ENCODE measurements at places on chromosomes 2 and 18.

GRCh38 chr2:68905116-68905515 lies 33.9 kb upstream of the BMP10 start:
- DNase-seq = no peak

- no peak for DNase-seq
Observed at GRCh38 chr2:121491518-121491917, 39.2 kb upstream of the RNU4ATAC start.

DNA sequence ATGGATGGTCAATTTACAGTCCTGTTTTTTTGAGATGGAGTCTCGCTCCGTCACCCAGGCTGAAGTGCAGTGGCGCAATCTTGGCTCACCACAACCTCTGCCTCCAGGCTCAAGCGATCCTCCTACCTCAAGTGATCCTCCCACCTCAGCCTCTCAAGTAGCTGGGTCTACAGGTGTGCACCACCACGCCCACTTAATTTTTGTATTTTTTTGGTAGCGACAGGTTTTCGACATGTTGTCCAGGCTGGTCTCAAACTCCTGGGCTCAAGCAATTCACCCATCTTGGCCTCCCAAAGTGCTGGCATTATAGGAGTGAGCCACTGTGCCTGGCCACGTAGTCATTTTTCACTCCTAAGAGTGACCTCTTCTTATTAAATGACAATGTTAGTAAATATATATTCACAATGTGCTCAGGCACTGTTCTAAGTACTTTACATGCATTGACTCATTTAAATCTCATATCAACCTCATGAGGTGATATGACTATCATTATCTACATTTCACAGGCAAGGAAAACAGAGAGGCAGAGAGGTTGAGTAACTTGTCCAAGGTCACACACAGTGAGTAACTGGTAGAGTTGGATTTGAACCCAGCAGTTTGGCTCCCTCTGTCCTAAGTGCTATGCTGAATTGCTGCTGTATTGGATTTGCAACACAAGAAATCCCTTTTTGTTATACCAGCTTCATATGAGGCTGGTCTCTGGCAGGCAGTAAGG lies 5.6 kb upstream of the DIS3L2 start:
- no peak for DNase-seq

DNA sequence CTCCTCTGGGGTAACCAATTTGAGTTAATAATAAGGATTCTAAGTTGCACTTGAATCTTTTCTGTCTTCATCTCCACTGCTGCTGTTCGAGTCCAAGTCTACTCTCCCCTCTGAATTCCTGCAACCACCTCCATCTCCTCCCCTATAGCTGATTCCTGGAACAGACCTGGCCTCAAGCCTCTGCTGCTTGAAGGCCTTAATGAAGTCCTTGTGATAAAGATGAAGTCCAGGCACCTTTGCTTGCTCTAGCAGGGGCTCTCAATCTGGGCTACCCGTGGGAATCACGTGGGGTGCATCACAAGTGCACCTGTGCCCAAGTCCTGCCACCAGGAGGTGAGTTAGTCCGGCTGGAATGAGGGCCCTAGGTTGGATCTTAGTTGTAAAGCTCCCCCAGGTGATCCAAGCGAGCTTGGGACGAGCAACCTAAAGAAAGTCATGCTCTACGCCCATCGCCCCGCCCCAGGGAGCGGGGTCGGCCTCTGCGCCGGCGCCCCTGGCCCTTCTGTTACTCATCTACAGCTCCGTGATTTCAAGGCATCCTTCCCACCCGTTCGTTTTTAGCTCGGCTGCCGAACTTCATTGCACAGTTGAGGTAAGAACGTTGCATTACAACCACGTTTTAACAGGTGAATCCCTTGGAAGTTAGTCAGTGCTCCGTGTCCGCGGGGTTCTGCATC lies 905 bp upstream of the IAH1 start:
- DNase-seq = peak; percentile 80

GRCh38 chr2:127023504-127023903 lies 83.5 kb downstream of the BIN1 start:
- no peak for DNase-seq

DNA sequence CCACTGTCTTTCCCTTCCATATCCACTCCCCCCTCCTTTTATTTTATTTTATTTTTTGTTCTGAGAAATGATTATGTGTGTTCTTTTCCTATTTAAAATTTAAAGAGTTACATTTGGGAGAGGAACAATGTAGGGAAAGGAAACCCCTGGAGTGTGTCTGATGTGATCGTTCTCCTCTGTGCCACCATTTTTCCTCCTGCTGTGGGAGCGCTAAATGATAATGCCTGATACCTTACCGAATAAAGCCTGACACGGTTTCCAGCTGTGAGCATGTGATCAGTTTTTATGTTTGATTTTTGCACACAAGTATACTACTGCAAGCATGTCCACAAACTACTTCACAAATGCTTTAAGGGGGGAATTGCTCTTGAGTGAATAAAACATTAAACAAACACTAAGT lies 317.8 kb upstream of the FANCL start:
- no peak for DNase-seq

DNA sequence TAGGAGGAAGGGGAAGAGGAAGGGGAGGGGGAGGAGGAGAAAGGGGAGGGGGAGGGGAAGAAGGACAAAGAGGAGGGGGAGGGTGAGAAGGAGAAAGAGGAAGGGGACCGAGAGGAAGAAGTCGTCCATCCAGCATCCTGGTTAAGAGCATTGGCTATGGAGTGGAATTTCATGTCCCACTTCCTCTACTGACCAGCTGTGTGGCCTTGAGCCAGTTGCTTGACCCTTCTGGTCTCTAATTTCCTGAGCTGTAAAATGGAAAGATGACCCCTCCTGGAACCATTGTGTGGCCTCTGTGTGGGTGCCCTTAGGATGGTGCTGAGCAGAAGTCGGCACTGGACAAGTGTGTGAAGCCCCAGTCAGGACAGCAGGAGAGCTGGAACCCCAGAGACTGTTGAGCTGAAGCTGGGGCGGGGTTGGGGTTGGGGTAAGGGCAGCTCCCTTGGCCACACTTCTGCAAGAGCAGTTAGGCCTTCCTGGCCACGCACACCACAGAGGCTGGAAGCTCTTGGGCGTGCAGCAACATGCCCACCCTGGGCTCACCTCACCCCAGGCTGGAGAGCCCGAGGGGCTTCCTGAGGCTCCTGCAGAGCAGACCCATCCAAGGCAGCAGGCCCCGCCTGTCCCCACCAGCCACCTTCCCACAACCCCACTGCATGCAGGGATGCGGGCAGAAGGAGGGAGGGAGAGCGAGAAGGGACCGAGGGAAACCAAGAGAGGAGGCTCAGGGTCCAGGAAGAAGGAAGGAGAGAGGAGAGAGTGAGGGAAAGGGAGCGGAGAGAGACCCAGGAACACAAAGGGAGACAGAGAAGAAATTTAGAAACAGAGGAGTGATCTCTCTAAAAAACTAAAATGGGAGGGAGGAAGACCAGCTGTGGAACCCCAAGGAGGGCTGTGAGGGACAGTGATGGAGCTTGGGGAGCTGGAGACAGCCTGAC lies 16.2 kb downstream of the ADRA2B start:
- DNase-seq = peak; percentile 47

GRCh38 chr2:173027181-173028128 lies 48.2 kb upstream of the MAP3K20 start:
- DNase-seq = peak; percentile 73

DNA sequence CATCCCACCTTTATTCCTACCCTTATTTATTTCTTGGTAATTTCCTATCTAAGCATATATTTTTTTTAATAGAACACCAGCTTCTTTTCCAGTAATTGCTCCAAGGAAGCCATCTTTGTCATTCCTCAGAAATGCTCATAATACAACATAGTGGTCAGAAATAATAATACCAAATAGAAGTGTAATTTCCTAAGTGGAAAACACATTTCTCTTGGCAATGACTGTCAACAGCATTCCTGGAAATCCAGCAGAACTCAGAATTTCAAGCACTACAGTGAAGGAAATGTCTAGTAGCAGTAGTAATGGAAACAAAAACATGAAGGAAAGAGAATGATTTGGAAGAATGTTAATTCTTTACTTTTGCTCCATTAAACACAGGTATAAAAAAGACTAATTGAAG lies 56.6 kb downstream of the GDF7 start:
- no peak for DNase-seq

- no peak for DNase-seq
Observed at GRCh38 chr2:127034051-127034450, 72.9 kb downstream of the BIN1 start.

DNA sequence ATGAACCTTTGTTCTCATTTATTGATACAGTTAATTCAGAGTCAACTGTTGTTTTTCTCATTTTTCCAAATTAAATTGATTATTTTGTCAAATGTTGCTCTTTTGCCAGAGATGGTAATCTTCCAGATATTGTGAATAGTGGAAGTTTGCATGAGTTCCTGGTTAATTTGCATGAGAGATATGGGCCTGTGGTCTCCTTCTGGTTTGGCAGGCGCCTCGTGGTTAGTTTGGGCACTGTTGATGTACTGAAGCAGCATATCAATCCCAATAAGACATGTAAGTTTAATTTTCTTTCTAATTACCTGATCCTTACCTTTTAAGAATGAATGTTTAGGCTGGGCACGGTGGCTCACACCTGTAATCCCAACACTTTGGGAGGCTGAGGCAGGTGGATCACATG lies 7.8 kb downstream of the CYP20A1 start:
- no peak for DNase-seq

GRCh38 chr2:28434600-28434989 lies 41.9 kb downstream of the FOSL2 start:
- DNase-seq = no peak

- DNase-seq = peak; percentile 77
Observed at GRCh38 chr2:96815326-96816126, 542 bp upstream of the CNNM3 start.

- no peak for DNase-seq
Observed at GRCh38 chr2:233498126-233498525, 68.5 kb downstream of the USP40 start.

DNA sequence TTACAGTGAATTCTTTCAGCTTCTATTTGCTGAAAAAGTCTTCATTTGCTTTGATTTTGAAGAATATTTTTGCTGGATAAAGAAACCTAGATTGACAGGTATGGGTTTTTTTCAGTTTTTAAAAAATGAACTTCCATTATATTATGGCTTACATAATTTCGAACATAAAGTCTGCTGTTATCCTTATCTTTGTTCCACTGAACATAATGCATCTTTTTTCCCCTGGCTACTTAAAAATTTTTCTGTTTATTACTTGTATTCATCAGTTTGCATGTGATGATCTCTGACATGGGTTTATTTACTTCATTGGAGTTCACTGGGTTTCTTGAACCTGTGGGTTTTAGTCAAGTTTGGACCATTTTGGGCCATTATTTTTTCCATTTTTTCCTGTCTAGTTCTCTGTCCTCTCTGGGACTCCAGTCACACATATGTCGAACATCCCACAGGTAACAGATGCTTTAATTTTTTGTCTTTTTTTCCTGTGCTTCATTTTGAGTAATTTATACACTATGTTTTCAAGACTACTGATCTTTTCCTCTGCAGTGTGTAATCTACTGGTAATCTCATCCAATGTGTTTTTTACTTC lies 33.1 kb downstream of the SEC11C start:
- DNase-seq = no peak

DNA sequence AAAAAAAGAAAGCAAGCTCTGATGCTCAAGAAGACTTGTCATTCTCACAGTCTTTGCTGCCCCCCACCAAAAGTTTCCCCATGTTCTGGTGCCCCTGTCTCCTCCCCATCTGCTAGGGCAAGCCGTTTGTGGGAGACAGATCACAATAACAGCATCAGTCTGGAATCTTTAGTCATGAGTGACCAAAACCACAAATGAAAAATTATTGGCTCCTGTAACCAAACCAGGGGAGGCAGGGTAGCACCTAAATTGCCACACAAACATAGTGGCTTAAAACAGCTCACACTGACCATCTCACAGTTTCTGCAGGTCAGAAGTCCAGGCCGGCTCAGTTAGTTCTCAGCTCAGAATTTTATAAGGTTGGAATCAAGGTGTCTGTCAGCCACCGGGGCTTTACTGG lies 9.1 kb upstream of the B3GNT7 start:
- no peak for DNase-seq

- no peak for DNase-seq
Observed at GRCh38 chr2:182291296-182291695, 135.5 kb downstream of the PDE1A start.

GRCh38 chr2:156343096-156343939 lies 10.8 kb upstream of the NR4A2 start:
- DNase-seq = no peak

DNA sequence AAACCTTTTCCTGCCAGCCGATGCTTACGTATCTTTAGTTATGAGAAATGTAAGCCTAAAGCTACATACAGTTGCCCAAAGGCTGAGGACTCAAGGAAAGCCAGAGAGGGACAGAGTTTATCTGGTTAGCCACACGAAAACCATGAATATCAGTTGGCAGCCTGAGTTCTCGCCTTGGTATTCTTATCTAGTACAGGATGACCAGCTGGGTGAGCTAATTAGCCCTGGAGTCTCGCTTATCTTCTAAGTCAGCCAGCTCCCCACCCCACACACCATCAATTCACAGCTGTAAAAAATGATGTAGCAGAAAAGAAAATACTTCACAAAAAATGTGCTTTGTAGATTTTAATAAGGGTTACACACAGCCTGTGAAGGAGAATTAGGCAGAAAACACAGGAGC lies 617.5 kb upstream of the SOX11 start:
- no peak for DNase-seq

DNA sequence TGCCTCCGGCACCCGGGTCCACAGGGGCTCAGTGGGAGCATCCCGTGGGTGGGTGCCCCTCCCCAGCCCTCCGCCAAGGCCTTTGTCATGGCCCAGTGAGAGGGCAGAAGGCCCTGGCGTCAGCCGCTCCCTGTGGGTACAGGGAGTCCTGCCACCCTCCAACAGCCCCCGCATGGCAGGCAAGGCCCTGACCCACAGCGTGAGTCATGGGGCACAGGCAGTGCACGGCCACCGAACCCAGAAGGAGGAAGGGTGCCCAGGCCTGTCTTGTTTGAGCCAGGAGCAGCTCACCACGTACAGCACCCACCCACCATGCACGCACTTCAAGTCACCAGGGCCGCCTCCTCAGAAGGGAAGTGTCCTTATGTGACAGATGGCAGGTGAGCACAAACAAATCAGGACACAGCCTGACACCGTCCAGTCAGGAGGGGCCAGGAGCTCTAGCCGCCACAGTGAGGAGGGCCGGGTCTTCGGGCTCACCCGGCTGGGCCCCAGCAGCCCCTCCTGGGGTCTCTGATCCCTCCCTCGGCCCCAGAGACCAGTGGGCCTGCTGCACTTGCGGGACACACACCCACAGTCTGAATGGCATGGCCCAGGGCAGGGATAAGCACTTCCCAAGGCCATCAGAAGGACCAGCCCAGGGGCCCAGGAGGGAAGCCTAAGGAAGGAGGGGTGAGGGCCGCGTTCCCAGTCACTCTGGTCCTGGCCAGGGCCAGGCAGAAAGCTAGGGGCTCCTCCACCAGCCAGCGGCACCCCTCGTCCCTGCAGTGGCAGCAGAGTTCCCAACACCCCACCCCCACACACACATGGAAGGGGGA lies 25.8 kb downstream of the BIN1 start:
- DNase-seq = peak; percentile 73

- DNase-seq = peak; percentile 55
Observed at GRCh38 chr18:72652990-72653593, 109.0 kb upstream of the CBLN2 start.

- no peak for DNase-seq
Observed at GRCh38 chr18:62464266-62464665, 58.6 kb upstream of the ZCCHC2 start.

- DNase-seq = no peak
Observed at GRCh38 chr2:158619496-158619895, 162.7 kb downstream of the PKP4 start.

- no peak for DNase-seq
Observed at GRCh38 chr18:62332964-62333695, 8.0 kb downstream of the TNFRSF11A start.
